ENCODE measurements at places on chromosomes 1 and 21.

GRCh38 chr1:71414179-71414578, 333.3 kb upstream of the ZRANB2 start:
- no peak for DNase-seq

GRCh38 chr1:162055062-162055461, 14.4 kb upstream of the NOS1AP start:
- DNase-seq: no peak

DNA sequence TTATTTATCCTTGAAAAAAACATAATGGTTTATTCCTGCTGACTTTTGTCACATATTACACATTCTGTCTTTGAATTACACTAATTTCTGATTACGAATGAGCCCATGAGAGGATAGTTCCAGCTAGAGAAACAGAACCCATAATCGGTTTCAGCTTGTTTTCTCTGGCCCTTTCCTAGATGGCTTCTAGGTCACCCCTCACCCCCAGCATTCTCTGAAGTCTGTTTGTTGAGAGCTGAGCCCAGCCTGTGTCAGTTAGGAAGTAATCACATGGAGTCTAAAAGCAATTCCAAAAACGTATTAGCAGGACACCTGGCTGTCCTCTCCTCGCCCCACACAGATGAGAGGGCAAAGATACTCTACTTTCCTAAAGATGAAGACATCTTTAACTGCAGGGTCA, 48.9 kb downstream of the KIAA1614 start:
- DNase-seq: no peak

DNA sequence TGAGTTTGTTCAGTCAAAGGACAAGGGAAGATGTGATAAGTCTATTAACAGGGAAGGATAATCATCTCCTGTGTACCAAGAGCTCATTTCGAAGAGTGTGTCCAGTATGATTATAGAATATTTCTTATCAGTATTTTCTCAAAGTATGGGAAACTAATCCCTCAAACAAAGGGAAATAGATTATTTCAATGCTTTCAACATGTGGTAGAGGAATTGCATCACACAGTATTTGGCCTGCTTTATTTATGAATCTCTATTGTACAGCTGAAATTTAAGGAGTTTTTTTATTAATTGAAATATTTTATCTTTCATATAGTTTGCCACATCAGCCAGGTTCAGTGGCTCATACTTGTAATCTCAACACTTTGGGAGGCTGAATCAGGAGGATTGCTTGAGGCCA, 151.0 kb downstream of the CLEC20A start:
- no peak for DNase-seq

GRCh38 chr1:42732126-42732680, 7.8 kb downstream of the CLDN19 start:
- DNase-seq: no peak
